Chondrocyte (in vitro differentiated cells): ENCODE measurements at places on chromosomes 7 and 10. TPM values are rescaled to one million over a fixed set of nuclear protein-coding genes. Genes with fewer than 3 reads are reported as not detected.

Gene ACTL6B
- total RNA-seq, result not detected in 3 replicates

DNA sequence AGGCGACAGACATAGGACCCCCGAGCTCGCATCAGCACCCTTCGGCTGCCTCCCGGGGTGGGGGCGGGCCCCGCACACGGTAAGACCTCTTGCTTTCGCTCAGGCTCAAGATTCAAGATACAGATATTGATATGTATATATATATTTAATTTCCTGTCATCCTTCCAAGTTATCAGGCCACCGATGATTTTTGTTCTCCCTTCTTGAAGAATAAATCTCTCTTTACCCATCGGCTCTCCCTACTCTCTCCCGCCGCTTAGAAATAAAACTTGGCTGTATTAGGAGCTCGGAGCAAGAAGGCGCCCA lies 603 bp downstream of the ADRA2A start:
- H3K36me3 ChIP-seq, result no peaks in the 10 kb centered on the region
- no peak for DNase-seq
- peaks cover 12% of the 10 kb centered on the region for H3K4me1 ChIP-seq
- no peak overlapping the region for H3K27ac ChIP-seq

DNA sequence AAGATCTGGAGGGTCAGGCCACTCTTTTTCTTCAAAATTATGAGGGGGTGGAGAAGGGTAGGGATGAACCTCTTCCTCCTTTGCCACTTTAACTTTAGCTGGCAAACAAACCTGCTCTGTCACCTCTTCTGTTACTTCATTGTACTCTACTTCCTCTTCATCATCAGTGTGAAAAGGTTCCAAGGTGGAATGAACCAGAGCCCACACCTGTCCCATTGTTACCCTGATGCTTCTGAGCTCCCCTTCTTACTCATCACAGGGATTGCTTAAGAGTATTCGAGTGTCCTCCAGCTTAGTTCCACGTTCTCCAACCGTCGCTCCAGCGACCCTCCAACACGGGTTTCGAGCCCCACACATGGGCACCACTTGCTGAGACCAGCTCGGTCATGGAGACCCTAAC lies 5.2 kb downstream of the MRPS24 start:
- no peak for DNase-seq
- no peak overlapping the region for H3K27ac ChIP-seq
- peaks cover 10% of the 10 kb centered on the region for H3K4me1 ChIP-seq
- peaks cover 17% of the 10 kb centered on the region for H3K36me3 ChIP-seq
- H3K27me3 ChIP-seq, result no peaks in the 10 kb centered on the region
- no peak overlapping the region for H3K4me3 ChIP-seq

DNA sequence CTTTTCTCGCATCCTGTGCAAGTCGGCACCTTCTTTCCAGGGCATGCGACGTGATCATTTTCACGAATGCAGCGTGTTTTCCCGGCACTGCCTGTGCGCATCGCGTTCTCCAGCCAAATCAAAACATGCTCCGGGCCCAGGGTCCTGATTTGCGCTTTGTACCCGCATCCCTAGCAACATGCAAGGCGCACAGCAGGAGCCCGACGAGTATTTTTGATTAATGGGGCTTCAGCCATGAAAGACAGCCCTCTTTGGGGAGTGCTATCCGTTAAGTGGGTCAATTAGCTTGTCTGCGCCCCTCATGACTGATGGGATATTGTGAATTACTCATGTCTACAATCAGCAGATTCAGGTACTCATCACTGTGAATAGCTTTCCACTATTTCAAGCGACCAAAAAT lies 243.3 kb upstream of the RNF32 start:
- no peaks in the 10 kb centered on the region for H3K4me1 ChIP-seq
- no peaks in the 10 kb centered on the region for H3K36me3 ChIP-seq
- no peak for DNase-seq
- H3K27ac ChIP-seq, result no peak overlapping the region

DNA sequence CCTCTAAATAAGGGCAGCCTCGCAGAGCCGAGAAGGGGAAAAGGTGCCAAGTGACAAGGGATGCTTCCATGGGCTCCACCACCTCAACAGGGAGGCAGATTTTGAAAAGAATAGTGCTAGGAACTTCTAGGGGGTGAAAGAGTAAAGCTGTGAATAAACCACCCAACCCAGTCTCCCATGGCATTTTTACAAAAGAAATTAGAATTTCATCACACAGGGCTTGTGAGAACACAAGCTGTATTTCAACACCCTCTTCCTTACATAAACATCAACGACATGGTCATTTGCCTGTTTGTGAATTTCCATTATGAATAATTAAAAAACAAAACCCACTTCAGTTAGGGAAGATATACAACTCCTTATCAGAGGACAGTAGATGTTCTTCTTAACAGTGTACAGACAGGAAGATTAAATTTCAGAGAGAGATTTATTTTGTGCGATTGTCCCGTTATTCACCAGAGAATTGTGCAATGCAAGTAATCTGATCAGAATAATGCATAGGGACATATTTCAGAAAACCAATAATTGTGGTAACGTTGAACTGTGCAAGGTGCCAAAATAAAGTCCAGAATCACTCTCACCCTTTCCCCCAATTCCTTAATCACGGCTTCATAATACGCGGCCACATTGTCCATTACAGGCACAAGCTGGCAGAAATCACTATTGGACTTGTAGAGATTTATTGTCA lies 207.8 kb upstream of the MGMT start:
- H3K4me1 ChIP-seq, result no peaks in the 10 kb centered on the region
- no peak overlapping the region for H3K4me3 ChIP-seq
- H3K36me3 ChIP-seq, result no peaks in the 10 kb centered on the region
- H3K27ac ChIP-seq, result no peak overlapping the region

DNA sequence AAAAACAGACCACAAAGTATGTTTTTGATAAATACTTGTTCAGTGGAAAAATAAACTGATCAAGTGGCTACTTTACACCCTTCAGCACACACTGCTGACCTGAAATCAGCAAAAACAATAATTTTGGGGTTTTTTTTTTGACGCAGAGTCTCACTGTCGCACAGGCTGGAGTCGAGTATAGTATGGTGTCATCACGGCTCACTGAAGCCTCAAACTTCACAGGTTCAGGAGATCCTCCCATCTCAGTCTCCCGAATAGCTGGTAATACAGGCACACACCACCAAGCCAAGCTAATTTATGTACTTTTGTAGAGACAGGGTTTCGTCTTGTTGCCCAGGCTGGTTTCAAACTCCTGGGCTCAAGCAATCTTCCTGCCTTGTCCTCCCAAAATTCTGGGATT lies 30.6 kb downstream of the TARP start:
- H3K27me3 ChIP-seq, result peaks cover 3% of the 10 kb centered on the region
- no peak overlapping the region for H3K4me3 ChIP-seq
- H3K36me3 ChIP-seq, result no peaks in the 10 kb centered on the region

GRCh38 chr10:61397175-61397986 lies 55.8 kb downstream of the TMEM26 start:
- H3K27me3 ChIP-seq, result peaks cover 7% of the 10 kb centered on the region
- H3K4me3 ChIP-seq, result no peak overlapping the region
- no peak for DNase-seq
- no peaks in the 10 kb centered on the region for H3K36me3 ChIP-seq
- H3K27ac ChIP-seq, result peak overlapping the region; percentile 6
- peaks cover 31% of the 10 kb centered on the region for H3K4me1 ChIP-seq

DNA sequence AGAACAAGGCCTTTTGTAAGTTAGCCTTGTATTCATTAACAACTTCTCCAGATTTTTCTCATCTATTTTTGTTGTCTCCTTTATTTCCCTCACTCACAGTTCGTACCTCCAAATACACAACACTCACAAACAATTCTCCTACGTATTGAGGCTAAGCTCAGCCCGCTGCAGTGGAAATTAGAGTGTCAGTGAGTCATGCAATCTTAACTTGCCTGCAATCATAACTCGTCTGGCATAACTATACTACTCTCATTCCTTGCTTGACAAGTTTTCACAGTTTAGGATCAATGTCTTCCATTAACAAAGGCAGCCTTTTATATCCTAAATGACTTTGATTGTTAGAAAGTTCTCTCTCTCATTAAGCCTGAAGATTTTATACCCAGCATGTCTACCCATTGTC lies 23.8 kb downstream of the TMEM196 start:
- H3K36me3 ChIP-seq, result no peaks in the 10 kb centered on the region
- no peak overlapping the region for H3K4me3 ChIP-seq
- H3K27ac ChIP-seq, result no peak overlapping the region
- H3K27me3 ChIP-seq, result peaks cover 13% of the 10 kb centered on the region
- no peak for DNase-seq

DNA sequence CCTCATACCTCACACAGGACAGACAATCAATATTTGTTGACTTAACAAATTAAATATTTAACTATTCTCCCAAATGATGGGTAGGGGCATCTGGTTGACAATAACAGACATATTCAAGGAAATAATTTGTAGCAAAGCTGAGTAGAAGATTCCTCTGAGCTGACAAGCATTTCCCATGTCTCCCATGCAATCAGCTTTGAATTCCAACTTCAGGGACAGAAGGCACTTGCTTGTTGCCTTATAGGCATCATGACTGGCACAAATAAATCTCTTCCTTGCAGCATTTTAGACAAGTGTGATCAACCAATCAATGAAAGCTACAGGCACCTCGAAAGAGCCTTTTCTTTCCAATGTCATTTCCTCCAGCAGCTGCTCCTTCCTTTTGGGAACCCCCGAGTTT lies 146.0 kb downstream of the PDE1C start:
- H3K4me3 ChIP-seq, result no peak overlapping the region
- peaks cover 22% of the 10 kb centered on the region for H3K4me1 ChIP-seq
- DNase-seq, result no peak
- no peaks in the 10 kb centered on the region for H3K27me3 ChIP-seq
- H3K27ac ChIP-seq, result no peak overlapping the region

- no peaks in the 10 kb centered on the region for H3K36me3 ChIP-seq
- peaks cover 17% of the 10 kb centered on the region for H3K4me1 ChIP-seq
Observed at GRCh38 chr7:140509789-140510188, 30.5 kb upstream of the MKRN1 start.

GRCh38 chr7:4241791-4242190 lies 440.3 kb upstream of the FOXK1 start:
- DNase-seq, result peak; percentile 73
- peaks cover 10% of the 10 kb centered on the region for H3K4me1 ChIP-seq
- H3K27ac ChIP-seq, result no peak overlapping the region
- no peak overlapping the region for H3K4me3 ChIP-seq

DNA sequence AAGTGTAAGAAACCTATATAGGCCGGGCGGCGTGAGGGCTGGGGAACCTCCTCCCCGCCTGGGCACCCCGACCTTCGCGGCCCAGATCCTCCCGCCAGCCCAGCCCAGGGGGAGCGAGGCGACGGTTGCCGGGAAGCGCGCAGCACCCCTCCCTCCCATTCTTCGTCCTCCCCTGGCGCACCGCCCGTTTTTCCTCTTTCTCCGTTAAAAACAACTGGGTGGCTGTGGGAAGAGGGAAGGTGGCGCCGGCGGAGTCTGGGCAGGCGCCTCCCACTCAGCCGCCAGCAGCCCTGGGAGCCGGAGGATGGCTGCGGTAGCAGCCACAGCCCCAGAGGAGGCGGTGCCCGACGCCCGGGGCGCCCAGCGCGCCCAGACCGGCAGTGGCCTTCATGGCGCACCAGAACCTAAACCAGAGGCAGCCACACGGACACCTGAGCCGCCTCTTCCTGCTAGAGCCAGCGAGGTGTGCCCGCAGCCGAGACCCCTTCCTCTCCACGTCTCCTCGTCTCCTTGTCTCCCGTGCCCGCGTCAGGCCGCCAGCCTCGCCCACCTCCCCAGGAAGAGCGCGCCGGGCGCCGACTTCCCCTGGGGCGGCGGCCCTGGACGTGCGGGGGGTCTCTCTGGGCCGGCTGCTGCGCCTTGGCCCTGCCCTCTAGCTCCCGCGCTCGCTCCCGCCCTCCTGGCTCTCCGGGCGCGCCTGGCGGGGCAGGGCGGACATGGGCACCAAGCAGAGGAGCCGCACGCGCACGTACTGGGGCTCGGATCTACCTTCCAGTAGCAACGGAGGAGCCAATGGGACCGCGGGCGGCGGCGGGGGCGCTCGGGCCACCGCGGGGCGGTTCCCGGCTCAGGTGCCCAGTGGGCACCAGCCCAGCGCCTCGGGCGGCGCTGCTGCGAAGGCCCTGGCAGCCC lies 32.8 kb upstream of the SFTPD start:
- no peak overlapping the region for H3K27ac ChIP-seq
- H3K36me3 ChIP-seq, result no peaks in the 10 kb centered on the region
- peaks cover 17% of the 10 kb centered on the region for H3K27me3 ChIP-seq

Gene NEBL
- 1.8 to 2.4 TPM (median 2.0 TPM) in 3 replicates for total RNA-seq

GRCh38 chr7:51031791-51032515 lies 249.3 kb upstream of the GRB10 start:
- H3K27me3 ChIP-seq, result no peaks in the 10 kb centered on the region
- no peak overlapping the region for H3K27ac ChIP-seq
- no peak for DNase-seq
- H3K4me3 ChIP-seq, result no peak overlapping the region
- no peaks in the 10 kb centered on the region for H3K36me3 ChIP-seq

DNA sequence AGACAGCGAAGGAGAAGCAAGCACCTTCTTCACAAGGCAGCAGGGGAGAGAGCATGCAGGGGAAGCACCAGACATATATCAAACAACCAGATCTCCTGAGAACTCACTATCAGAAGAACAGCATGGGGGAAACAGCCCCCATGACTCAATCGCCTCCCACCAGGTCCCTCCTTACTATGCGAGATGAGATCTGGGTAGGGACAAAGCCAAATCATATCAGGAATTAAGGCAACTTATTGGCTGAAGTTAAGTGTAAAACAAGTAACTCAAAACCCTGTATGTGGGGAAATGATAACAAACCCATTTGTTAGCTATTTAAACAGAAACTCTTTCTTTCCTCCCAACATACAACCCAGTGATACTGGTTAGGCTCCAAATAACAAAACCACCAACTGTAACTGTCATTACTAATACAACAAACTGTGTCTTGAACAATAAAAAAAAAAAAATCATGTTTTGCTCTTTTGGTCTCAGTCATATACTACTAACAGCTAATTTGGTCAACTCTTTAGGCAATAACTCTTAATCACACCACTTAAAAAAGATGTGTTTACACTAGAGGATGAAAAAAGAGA lies 57.8 kb downstream of the MINDY3 start:
- H3K36me3 ChIP-seq, result peaks cover 13% of the 10 kb centered on the region
- no peak overlapping the region for H3K27ac ChIP-seq
- no peak overlapping the region for H3K4me3 ChIP-seq

Gene FFAR4
- not detected in 3 replicates for total RNA-seq
